Bronchial epithelial cell (primary cell): ENCODE measurements at places on chromosomes 6 and 20. TPM values are rescaled to one million over a fixed set of nuclear protein-coding genes. Genes with fewer than 3 reads are reported as not detected.

Gene GPR6
- not detected in 2 replicates for total RNA-seq

Gene MEI4
- not detected in 2 replicates for total RNA-seq

Gene HLA-DOA
- not detected in 2 replicates for total RNA-seq

Gene TCF15
- total RNA-seq, result not detected in 2 replicates

Gene UNC5CL
- total RNA-seq, result 0.26 TPM in 2 replicates

Gene SIRPA
- total RNA-seq, result 5.0 and 6.8 TPM in 2 replicates

Gene KIF25
- not detected in 2 replicates for total RNA-seq

Gene EYA2
- 8.4 and 10.6 TPM in 2 replicates for total RNA-seq

Gene ENPP5
- 0.26 and 0.64 TPM in 2 replicates for total RNA-seq

Gene COL12A1
- total RNA-seq, result 6.4 and 11.3 TPM in 2 replicates

Gene DNAH8
- total RNA-seq, result not detected in 2 replicates

Gene GPR63
- 0.38 and 0.53 TPM in 2 replicates for total RNA-seq

Gene PTPN1
- 18.4 and 29.6 TPM in 2 replicates for total RNA-seq

Gene SERPINB1
- 142 and 372 TPM in 2 replicates for total RNA-seq

Gene BRD2
- total RNA-seq, result 57.1 and 71.7 TPM in 2 replicates

Gene C20orf202
- not detected in 2 replicates for total RNA-seq

Gene CCDC170
- not detected in 2 replicates for total RNA-seq

Gene SLC24A3
- under 0.01 and 0.26 TPM in 2 replicates for total RNA-seq

Gene EDN3
- not detected in 2 replicates for total RNA-seq

Gene NKX2-4
- not detected in 2 replicates for total RNA-seq

Gene THBS2
- 3.6 and 8.7 TPM in 2 replicates for total RNA-seq

Gene TBXT
- total RNA-seq, result not detected in 2 replicates

Gene MPIG6B
- total RNA-seq, result under 0.01 TPM in 1 of 2 replicates, not detected in the other

Gene TRIM10
- total RNA-seq, result not detected in 2 replicates

Gene ATP6V1G2
- 0.26 and 0.51 TPM in 2 replicates for total RNA-seq

Gene KCNQ2
- total RNA-seq, result not detected in 2 replicates

Gene KIF13A
- total RNA-seq, result 47.4 and 58.8 TPM in 2 replicates

Gene BPIFA1
- total RNA-seq, result not detected in 2 replicates
